ENCODE measurements at places on chromosomes 6 and 20. TPM values are rescaled to one million over a fixed set of nuclear protein-coding genes. Genes with fewer than 3 reads are reported as not detected.

PRR18 gene
- not detected for total RNA-seq

HFE gene
- total RNA-seq = 11.6 TPM

SUMO4 gene
- total RNA-seq = 0.84 TPM

DDX43 gene
- total RNA-seq = not detected

RRAGD gene
- 0.20 TPM for total RNA-seq

PARD6B gene
- 5.5 TPM for total RNA-seq

TRAPPC3L gene
- total RNA-seq = not detected

CD109 gene
- total RNA-seq = 67.4 TPM

LPA gene
- total RNA-seq = not detected

POM121L2 gene
- 0.12 TPM for total RNA-seq

KIF6 gene
- total RNA-seq = 2.6 TPM

CD24 gene
- 1.9 TPM for total RNA-seq

Data from RPMI7951 (cell line).